Stimulated activated CD8-positive, alpha-beta memory T cell treated with anti-CD3 and anti-CD28 coated beads, Interleukin-7, amount 100 ng/mL, for 1 hour (primary cell): ENCODE measurements at places on chromosomes 4 and X.

- no peak for DNase-seq
Measured at GRCh38 chr4:16199093-16199492, 27.2 kb downstream of the TAPT1 start.

DNA sequence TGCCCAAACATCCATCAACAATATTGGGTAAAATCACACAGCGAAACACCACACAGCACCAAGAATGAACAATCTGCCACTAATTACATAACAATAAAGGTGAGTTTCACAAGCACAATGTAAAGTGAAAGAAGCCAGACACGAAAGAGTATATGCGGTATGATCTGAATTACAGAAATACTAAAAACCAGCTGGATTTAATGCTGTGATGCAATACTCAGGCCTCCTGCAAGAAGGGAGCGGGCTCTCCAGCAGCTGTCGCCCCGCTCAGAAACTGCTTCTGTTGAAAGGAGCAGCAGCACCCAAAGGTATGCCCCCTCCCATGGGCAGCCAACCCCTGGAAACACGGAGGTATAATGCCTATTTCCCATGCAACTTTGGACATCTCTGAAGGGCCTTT, 77.0 kb downstream of the PAPSS1 start:
- no peak for DNase-seq

- no peak for DNase-seq
Measured at GRCh38 chr4:54281054-54281766, 52.1 kb downstream of the PDGFRA start.

DNA sequence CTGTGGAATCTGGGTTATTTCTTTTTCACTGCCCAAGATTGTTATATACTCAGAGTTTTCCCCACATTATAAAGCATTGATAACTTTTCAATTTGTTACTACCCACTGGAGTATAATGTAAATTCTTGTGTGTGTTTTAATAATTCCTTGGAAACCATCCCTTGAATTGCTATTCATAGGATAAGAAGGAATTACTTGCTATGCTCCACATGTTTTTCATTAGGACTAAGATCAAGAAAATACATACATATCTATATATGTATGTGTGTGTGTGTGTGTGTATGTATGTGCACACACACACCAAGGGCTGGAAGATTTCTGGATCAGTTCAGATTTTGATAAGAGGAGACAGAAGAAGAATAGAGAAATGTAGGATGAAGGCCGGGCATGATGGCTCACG, 206.4 kb upstream of the JADE1 start:
- no peak for DNase-seq

- DNase-seq = no peak
Measured at GRCh38 chr4:71405791-71406190, 67.0 kb downstream of the SLC4A4 start.

- no peak for DNase-seq
Measured at GRCh38 chr4:75432683-75433082, 81.5 kb downstream of the RCHY1 start.

- no peak for DNase-seq
Measured at GRCh38 chr4:105426187-105426897, 47.5 kb downstream of the PPA2 start.

- DNase-seq = no peak
Measured at GRCh38 chr4:156290811-156291210, 337.1 kb upstream of the CTSO start.

DNA sequence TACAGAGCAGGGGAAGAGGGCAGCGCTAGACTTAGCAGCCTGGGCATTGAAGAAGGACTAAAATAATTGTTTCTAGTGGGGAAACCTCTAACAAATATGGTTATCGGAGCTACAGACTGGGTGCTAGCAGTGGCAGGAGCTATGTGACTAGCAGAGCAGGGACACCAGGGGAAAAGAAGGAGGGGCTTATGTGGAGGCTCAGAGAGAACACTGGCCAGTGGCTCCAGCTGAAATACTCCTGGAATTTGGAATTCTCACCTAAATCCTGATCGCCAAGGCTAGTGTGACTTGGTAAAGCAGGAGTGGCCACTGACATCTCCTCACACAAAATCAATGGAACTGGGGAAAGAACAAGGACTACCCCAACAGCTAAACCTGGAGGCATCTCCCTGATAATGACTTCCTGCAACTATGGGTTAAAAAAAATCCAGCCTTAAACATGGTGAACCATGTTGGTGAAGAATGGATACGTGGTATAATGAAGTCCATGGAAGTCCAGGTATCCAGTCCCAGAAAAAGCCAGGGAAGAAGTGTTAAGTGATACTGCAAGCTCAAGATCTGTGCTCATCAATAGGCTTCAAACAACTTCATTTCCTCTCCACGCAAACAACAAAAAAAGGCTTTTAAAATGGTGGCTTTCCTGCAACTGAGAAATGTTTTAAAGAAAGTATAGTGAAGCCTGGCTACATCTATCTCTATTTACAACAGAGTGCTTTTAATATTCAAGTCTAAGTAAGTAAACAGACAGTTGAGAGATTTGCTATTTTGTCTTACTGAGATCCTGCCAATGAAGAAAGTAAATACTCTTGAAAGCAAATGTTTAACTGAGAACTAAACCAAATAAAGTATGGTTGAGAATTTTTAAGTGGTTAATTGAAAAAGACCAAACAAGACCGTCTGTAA, 1.8 kb downstream of the TAPT1 start:
- no peak for DNase-seq

DNA sequence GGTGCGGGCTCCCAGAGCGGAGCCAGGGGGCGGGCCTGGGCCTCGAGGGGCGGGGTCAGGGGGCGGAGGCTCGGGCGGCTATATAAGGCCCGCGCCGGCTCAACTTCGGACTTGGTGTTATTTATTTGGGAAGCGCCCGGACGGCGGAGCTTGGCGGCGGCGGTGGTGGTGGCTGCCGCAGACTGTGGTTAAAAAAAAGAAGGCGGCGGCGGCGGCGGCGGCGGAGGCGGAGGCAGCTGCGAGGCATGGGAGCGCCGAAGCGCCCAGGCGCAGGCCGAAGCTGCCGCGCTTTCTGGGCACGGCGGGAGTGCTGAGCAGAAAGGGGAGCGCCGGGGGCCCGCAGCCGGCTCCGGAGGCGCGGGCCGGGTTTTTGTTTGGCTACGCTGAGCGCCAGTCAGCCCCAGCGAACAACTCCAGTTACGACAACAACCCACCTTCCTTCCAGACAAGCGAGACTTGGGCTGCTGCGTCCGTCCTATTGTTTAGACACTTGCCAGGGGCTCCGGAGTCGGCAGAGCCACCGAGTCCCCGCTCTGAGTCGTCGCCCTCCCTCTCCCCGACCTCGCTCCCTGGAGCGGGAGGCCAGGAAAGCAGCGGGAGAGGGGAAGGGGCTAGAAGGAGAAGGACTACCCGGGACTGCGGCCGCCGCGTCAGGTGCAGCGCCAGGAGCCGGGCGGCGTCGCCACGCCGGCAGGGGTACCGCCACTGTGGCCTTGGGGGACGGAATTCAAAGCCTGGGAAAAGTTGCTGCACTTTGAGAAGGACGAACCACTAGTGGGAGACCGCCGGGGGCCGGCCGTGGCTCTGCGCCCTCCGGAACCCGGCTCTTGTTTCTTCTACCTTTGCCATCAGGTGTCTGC, at the start of gene SLIT2:
Gene SLIT2 (plus strand): TSS at position 110 of the 860 bp plus-strand sequence. CDS start 1,911 bp downstream, outside the sequence.
- DNase-seq = no peak

DNA sequence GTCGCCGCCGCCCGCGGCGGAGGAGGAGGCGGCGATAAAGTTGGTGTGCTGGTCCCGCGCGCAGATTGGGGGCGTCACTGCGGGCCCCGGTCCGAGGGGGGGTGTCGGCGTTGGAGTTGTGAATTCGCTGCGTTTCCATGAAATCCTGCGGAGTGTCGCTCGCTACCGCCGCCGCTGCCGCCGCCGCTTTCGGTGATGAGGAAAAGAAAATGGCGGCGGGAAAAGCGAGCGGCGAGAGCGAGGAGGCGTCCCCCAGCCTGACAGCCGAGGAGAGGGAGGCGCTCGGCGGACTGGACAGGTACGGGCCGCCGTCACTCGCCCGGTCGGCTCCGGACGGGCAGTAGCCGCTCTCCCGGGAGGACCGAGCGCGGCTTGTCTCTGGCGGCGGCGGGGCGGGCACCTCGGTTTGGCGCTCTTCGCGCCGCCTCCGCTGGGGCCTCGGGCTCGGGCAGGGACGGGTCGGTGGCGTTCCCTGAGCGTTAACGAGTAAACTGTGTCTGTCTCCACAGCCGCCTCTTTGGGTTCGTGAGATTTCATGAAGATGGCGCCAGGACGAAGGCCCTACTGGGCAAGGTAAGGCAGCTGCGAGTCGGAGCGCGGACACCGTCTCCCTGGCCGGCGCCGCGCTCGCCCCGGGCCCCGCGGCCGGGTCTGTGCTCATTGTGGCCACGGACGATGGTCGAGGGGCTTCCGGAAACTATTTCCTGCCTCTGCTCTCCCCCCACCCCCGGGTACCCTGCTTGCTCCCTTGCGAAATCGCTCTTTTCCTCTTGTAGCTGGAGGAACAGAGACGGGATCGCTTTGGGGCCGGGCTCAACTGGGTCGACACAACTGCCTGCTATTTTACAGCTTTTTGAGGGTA, 658 bp downstream of the KDM6A start:
- peak; percentile 22 for DNase-seq

GRCh38 chr4:16237715-16238114, 11.4 kb upstream of the TAPT1 start:
- no peak for DNase-seq

GRCh38 chr4:43132010-43132582, 239.6 kb downstream of the GRXCR1 start:
- DNase-seq = no peak

DNA sequence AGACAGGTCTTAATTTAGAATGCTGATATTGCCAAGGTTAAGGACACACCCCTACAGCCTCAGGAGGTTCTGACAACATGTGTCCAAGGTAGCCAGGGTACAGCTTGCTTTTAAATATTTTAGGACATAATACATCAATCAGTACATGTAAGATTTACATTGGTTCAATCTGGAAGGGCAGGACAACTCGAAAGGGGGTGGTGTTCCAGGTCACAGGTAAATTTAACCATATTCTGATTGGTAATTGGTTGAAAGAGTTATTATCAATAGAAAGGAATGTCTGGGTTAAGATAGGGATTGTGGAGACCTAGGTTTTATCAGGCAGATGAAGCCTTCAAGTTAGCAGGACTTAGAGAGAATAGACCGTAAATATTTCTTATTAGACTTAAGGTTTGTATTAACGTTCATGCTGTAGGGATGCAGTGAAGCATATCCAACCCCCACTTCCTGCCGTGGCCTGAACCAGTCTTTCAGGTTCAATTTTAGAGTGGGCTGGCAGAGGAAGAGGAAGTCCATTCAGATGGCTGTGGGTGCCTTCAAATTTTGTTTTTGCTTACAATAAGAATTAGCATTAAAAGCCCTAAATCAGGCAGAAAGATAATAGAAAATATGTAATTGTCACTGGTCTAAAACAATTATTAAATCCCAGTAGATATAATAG, 136.5 kb upstream of the GALNTL6 start:
- DNase-seq = no peak

GRCh38 chr4:26682436-26682835, 98.6 kb downstream of the TBC1D19 start:
- DNase-seq = no peak

DNA sequence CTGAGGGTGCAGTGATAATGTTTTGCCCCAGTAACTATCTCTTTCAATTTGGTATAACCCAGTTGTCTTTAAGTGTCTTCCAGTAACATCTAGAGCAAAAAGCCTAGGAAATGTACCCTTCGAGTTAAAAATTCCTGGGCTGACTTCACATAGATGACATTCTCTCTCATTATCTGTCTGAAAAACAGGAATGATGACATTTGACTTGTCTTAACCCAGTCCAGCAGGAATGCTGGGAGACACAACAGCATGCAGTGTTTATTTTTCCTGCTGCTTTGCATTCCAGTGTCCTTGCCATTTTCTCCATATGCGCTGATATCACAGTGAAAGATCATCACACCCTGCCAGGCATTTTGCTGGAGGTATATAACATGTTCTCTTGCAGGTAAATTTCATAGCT, 130.0 kb downstream of the SOWAHB start:
- no peak for DNase-seq

- DNase-seq = no peak
Measured at GRCh38 chr4:85756938-85757337, 282.0 kb downstream of the ARHGAP24 start.

DNA sequence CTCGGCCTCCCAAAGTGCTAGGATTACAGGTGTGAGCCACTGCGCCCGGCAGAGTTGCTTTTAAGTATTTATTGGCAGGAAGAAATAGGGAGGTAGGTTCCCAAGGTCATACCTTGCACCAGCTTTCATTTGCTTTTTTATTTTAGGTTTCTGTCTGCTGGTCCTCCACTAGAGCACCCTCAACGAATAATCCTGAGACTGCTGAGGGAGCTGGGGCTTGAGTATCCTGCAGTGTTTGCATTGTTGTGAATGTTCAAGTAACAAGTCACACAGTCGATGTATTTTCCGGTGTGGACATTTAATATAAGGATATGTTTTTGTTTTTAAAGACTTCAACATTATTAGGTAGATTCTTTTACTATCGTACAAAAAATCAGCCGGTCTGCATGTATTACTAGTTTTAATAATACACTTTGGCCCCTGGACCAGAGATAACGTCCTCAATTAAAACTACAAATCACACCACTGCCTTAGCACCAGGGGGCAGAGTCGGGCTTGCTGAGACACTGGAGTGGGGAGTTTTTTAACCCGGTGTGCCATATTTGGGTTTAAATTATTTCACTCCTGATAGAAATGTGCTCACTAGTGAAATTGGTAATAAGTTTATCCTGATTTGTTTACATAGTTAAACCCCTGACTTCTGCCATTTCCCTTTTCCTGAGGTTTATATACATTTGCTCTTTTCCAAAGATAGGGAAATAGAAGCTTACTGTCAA, 11.6 kb downstream of the SMIM20 start:
- no peak for DNase-seq

DNA sequence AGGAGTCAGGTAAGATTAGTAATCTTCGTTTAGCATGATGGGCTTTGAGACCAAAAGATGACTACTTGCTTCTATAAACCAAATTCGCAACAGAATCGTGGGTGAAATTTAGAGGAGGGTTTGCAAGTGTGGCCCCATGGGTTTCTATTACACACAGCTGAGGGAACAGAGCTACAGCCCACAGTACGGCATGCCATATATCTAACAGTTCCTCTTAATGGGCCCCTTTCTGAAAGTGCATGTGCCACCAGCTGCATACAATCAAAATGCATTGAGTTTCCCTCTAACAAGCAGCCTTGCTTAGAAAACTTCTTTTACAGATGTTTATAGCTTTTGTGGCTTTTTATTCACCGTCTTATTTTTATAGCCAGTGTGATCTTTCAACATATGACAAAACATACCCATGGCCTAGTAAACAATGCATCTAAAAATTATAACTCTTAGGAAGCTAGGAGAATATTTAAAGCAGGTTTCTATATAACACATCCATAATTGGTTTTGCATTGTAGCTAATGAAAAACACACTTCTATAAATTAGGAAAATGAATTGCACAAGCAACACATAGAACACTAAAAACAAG, 202.1 kb downstream of the PRDM5 start:
- no peak for DNase-seq

DNA sequence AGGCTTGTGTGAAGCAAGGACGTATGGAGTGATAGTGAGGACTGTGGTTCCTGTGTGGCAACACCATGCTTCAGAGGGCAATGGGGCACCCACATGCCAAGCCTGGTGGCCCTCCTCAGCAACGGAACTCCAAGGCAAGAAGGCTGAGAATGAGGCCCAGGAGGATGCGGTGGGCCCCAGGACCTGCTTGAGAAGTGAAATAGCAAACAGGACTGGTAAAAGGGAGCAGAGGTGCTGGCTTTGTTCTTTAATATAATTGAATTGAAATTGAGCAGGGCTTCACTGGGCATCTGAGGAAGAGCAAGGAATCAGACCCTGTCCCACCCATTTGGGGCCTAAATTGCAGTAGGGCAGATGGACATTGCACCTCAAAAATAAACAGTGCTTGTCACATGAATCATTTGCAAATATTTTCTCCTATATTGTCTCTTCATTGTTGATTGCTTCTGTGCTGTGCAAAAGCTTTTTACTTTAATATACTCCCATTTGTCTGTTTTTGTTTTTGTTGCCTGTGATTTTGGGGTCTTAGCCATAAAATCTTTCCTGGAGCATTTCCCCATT, 2.3 kb downstream of the TMEM187 start:
- no peak for DNase-seq
